Central memory CD4-positive, alpha-beta T cell (primary cell): ENCODE measurements at places on chromosomes 7 and 10.

GRCh38 chr7:77181015-77181595 is 18.5 kb downstream of the FGL2 start:
- DNase-seq = no peak

- DNase-seq = no peak
These were observed 621.2 kb downstream of the SDK1 start for GRCh38 chr7:3922175-3922635.

DNA sequence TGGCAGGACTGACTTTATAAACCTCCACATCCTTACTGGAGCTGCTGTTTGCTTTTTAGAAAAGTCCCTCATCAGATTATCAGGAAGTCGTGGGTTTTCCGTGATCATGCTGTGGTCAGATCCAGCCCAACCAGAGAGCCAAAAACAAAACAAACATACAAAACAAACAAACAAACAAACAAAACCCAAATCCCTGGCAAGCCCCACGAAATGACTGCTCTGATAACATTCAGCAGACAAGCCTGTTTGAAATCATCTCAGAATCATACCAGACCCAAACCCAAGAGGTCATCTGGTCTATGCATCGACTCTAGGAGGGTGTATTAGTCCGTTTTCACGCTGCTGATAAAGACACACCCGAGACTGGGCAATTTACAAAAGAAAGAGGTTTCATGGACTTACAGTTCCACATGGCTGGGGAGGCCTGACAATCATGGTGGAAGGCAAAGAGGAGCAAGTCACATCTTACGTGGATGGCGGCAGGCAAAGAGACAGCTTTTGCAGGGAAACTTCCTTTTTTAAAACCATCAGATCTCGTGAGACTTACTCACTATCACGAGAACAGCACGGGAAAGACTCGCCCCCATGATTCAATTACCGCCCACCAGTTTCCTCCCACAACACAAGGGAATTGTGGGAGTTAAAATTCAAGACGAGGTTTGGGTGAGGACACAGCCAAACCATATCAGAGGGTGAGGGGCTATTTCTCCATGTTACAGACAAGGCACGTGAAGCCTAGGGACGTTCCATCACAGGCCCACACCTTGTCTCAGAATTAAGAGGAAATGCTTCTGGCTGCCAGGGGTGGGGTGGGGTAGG is 85.7 kb downstream of the PARP12 start:
- DNase-seq = no peak

DNA sequence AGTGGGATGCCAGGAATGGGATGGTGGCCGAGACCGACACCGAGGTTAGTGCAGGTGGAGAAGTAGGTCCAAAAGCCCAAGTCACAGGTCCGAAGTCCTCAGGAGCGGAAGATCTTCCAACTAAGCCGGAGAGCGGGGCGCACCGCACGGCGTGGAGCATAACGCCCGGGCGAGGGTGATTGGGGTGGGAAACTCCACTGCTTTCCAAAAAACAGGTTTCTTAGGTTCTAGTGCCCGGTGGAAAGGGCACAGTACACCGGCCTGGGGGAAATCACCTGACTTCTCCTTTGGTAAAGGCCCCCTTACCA is 11.4 kb upstream of the SPAG6 start:
- no peak for DNase-seq

- DNase-seq = no peak
These were observed 204.2 kb downstream of the DYNC1I1 start for GRCh38 chr7:95976369-95977060.

- DNase-seq = no peak
These were observed 2.3 kb upstream of the NRP1 start for GRCh38 chr10:33336582-33337325.

GRCh38 chr7:33091111-33091531 is 18.1 kb downstream of the RP9 start:
- no peak for DNase-seq

DNA sequence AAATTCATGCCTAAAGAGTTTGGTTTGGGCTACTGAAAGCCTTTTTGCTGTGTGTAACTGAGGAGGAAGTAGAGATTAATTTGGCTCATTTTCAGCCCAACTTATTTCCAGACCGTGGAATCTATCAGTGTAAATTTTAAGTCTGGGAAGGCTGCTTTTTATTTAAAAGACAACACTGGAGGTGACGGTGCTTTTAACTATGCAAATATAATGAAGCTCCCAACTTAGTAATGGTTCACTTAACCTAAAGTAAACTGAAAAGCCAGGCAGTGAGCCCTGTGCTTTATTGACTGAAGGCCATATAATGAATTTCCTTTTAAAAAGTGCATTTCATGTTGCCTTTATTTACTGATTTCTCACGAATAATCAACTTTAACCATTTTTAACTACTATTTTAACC is 127.2 kb downstream of the NPY start:
- DNase-seq = no peak

- no peak for DNase-seq
These were observed 98.3 kb upstream of the AGK start for GRCh38 chr7:141452911-141453310.

DNA sequence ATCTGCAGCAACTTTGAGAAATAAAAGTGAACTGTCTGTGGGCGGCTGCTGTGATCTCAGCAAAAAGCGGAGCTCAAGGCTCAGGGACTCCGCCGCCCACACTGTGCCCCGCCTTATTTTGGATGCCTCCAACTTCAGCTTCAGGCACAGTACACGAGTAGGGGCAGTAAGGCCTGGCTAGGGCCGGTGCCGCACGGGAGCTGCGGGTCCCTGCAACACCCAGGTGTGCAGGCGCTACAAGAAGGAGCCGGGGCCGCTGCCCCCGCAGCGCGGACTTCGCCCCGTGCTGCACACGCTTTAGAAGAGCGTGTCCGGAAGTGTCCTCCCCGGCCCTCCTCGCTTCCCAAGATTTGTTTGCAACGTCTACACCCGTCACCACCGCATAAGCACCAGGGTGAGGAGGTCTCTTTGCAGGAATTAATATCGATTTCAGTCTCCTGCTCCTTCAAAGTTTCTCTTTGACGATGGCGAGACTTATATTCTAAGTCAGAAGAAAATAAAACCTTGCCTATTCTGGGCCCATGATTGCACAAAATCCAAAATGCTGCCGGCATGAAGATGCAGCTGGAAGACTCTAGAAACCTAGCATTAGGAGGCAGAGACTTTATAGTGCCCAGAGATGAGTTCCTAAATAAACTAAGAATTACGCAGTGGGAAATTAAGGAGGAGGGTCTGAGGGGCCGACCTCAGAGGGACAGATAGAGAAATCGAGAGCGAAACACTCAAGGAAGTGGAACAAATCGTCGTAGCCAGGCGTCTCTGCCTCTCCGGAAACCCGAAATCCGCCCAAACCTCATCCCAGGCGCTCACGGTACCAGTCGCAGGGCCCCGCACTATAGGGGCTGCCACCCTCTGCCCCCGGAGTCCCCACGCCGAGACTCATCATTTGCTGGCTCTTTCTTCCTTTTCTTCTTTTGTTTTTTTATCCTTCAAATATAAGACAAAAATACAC is 6.4 kb downstream of the VAX1 start:
- DNase-seq = no peak

GRCh38 chr10:117001144-117001543 is 3.8 kb downstream of the SHTN1 start:
- no peak for DNase-seq

DNA sequence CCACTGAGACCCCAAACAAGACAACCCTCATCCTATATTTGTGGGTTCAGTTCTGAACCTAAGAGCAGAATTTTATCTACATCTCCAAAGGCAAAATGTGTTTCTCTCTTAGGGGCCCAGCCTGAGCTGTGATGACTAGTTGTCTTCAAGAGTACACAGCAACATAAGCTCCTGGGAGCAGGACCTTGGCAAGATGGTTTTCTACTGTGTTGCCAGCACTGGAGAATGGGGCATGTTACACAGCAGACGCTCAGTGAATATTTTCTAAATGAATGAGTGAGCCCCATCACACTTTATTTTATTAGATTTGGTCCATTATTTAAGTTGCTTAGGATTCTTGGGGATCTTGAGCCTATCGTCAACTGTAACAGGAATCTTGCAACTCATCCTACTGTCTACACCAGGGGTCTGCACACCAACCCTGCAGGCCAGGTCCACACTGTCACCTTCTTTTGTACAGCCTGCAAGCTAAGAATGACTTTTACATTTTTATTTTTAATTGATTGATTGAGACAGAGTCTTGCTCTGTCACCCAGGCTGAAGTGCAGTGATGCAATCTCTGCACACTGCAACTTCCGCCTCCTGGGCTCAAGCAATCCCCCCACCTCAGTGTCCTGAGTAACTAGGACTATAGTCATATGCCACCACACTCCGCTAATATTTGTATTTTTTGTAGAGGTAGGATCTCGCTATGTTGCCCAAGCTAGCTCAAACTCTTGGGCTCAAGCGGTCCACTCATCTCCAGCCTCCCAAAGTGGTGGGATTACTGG is 347.1 kb downstream of the FGFR2 start:
- no peak for DNase-seq

DNA sequence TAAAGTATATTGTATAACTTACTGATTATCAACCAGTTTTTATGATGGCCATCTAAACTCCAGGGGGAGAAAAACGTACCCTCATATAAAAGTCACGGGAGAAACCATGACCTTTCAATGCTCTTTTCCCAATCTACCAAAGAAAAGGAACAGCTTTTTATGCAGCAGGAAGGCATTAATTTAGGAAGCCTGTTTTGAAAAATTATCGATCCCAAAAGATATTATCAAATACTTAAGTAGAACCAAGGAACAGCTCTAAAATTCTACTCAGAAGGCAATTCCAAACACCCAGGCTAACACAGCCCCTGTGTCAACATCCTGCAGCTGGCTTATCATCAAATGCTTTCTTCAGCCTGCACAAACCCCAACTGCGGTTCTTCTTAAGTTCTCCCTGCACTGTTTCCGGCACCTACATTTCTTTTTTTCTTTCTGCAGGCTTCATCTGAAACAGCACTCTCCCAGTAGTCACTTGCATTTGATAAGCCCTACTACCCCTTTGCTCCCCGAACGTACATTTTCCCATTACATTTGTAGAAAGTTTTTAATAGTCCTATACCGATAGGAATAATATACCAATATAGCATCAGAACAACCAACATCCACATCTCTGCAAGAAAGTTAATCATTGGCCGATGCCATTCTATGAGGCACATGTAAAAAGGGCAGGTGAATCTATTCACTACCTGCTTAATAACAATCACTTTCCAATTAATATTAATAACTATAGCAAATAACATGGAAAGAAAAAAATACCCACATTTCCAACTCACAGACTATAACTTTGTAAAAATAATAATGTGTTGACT is 47.9 kb downstream of the PIP4K2A start:
- DNase-seq = peak; percentile 85

GRCh38 chr10:130377986-130378540 is 241.9 kb downstream of the GLRX3 start:
- no peak for DNase-seq

- DNase-seq = no peak
These were observed 201.1 kb downstream of the WDR37 start for GRCh38 chr10:1257274-1257673.

- DNase-seq = no peak
These were observed 619 bp downstream of the EXOC4 start for GRCh38 chr7:133253519-133253875.

DNA sequence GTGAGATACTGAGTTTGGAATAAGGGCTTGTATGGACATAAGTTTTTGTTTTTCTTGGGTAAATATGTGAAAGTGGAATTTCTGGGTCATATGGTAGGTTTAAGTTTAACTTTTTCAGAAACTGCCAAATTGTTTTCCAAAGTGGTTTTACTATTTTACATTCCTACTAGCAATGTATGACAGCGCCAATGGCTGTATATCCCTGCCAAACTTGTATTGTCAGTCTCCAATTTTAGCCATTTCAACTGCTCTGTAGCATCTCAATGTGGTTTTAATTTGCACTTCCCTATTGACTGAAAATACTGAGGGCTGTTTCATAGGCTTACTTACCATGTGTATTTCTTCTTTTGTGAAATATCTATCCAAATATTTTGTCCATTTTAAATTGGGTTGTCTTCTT is 90.5 kb upstream of the ZNF32 start:
- DNase-seq = no peak

GRCh38 chr10:114990586-114990985 is 52.6 kb downstream of the TRUB1 start:
- no peak for DNase-seq

GRCh38 chr10:7797582-7797981 is 9.6 kb downstream of the ATP5F1C start:
- no peak for DNase-seq

- no peak for DNase-seq
These were observed 34.0 kb downstream of the DLD start for GRCh38 chr7:107924841-107925504.
